ENCODE measurements at places on chromosomes 6 and 20.
A peak's percentile ranks its signal among the peaks of the same experiment; 100 is the strongest.

- DNase-seq, result no peak
Observed at GRCh38 chr6:56682635-56683034, 39.9 kb upstream of the DST start.

DNA sequence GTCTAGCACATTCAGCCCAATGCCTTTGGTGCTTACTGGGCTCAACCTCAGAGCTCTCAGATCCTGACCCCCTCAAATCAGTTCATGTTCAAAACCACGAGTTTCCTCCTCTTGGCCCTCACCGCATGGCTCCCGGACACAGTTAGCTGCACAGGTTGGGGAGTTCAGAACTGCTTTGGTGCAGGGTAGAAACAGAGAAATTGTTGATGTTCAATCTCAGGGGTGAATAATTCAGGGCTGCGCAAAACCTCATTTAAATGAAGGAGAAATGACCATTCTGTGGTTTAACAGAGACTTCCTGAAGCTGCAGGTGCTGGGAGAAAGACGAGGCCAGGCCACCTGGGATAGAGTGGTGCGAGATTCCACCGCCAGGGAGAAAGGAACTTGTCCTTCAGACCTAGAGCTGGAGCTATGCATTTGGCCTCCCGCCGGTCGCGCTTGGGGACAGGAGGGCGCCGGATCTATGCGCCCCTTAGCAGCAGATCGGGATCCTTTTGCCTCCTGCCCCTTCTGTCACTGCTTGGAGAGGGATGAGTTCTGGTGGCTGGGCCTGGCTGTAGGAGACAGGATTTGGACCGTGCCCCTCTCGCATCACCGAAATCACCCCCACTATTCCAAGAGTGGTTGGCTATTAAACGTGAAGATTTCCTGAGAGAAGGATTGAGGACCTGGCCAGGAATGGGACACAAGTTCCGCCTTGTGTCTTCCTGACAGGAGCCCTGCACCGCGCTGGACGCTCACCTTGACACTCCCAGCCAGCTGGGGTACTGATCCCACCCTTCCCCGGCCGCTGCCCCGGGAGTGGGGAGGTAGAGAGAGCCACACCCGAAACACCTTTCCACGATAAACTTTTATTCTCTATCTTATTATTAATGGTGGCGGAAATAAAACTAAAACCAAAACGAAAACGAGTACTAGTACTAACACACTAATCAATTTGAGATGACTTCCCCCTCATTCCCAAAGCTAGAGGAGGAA, 767 bp upstream of the PAX1 start:
- DNase-seq, result no peak

DNA sequence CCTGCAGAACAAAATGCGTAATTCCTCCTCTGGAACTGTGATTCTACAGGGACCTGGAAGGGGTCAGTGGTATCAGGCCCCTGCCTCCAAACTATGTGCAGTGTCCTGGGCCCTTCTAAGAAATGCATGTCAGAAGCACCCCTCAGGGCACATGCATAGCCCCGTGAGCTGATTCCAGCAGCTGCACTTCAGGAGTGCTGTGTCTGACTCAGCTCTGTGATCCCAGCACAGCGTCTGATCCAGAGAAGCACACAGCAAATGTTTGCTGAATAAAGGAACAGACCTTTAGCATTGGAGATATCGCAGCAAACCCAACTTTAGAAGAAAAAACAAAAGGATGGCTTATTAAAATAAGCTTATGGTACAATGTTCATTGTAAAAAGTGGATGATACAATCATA, 15.8 kb upstream of the MAFB start:
- no peak for DNase-seq

DNA sequence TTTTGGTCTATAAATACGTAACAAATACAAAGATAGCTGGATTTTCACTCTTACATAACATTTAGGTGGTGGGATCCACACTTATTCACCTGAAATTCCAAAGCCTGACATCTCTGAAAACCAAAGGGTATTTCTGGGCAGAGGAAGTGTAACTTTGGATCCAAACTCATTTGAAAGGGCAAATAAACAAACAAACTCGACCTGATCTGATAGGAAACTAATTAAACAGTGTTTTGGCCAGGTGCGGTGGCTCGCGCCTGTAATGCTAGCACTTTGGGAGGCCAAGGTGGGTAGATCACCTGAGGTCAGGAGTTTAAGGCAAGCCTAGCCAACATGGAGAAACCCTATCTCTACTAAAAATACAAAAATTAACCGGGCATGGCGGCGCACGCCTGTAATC, 128.9 kb downstream of the ZMYND8 start:
- DNase-seq, result no peak

DNA sequence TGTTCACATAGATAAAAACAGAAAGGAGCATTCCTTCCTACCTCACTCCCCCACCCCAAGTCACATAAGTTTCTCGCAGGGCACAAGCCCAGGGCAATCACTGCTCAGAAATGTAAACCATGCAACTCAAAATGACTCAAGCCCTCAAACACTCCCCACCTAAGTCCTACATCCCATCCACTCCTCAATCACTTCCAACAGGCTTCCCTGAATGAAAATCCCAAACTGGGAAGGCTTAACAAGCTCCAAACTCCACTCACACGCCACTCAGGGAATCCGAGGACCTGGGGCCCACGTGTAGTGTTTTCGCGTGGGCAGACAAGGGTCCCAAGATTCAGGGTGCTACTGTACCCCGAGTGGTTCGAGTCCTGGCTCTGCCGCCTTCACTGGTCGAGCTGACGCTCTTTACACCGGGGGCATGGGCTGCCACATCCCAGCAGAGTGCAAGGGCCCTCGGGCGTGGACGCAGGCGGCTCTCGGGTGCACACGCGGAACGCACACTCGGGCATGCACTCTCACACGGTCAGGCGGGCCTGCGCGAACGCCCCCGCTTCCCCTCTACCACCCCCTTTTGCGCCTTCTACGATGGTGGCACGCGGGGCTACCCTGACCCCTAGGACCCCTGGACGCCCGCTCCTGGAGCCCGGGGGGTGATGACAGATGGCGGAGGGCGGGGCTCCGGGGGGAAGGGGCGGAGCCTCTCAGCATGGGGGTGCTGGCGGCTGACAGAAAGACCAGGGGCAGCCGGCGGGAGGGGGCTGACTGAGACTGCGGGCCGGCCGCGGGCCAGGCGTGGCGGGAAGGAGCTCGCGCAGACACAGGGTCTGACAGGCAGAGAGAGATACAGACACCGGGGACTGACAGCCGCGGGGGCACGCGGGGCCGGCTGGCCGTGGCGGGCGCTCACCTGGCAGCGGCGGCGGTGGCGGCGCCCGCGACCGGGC, 657 bp downstream of the ZHX3 start:
- DNase-seq, result peak; percentile 86

- DNase-seq, result no peak
Observed at GRCh38 chr6:9914951-9915350, 499.9 kb downstream of the TFAP2A start.

DNA sequence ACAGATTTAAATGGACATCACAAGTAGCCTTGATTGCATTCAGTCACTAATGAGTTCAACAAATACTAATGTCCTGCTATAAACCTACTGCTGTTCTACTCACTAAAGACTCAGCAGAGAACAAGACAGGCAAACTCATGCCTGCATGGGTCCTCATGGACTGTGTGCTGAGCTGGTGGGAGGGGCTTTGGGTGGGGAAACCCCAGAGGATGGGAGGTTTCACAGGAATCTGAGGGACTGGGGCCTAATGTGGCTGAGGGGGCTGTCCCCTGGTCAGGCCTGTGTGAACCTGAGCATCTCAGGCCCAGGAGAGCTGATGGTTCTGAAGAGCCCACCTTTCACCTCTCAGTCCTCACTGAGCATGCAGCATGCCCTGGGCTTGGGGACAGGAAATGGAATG, 1.4 kb downstream of the CST8 start:
- DNase-seq, result no peak

DNA sequence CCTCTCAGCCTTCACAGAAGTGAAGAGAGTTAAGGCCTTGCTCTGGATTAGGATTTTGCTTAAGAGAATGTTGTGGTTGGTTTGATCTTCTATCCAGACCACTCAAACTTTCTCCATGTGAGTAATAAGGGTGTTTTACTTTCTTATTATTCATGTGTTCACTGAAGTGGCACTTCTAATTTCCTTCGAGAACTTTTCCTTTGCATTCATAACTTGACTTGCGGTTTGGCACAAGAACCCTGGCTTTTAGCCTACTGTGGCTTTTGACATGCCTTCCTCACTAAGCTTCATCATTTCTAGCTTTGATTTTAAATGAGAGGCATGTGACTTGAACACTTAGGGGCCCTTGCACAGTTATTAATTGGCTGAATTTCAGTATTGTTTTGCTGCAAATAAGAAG, 166.1 kb upstream of the OPRM1 start:
- DNase-seq, result no peak

DNA sequence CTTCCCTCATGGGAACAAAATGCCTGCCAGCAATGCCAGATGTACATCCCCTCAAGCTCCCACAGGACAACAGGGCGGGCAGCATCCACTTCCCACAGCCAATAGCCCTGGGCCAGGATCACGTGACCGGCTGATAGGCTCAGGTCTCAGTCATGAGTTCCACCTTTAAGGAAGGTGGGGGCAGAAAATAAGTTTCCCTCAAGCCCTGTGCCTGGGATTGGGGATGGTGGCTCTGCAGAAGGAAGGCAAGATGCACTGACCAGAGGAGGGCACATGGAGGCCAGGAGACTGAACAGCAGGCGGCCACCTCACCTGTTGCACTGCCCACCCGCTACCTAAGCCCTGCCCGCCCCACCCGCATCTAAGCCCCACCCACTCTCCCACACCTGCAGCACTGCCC, 149.1 kb downstream of the BMP7 start:
- DNase-seq, result no peak

DNA sequence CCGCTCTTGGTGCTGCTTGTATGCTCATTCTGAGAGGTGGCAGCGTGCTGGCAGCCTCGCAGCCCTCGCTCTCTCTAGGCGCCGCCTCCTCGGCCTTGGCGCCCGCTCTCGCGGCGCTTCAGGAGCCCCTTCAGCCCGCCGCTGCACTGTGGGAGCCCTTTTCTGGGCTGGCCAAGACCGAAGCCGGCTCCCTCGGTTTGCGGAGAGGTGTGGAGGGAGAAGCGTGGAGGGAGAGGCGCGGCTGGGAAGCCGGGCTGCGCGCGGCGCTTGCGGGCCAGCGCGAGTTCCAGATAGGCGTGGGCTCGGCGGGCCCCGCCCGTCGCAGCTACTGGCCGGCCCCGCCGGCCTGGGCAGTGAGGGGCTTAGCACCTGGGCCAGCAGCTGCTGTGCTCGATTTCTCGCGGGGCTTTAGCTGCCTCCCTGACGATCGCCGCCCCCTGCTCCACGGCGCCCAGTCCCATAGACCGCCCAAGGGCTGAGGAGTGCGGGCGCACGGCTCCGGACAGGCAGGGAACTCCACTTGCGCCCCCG, 19.5 kb upstream of the FAM8A1 start:
- peak; percentile 83 for DNase-seq

DNA sequence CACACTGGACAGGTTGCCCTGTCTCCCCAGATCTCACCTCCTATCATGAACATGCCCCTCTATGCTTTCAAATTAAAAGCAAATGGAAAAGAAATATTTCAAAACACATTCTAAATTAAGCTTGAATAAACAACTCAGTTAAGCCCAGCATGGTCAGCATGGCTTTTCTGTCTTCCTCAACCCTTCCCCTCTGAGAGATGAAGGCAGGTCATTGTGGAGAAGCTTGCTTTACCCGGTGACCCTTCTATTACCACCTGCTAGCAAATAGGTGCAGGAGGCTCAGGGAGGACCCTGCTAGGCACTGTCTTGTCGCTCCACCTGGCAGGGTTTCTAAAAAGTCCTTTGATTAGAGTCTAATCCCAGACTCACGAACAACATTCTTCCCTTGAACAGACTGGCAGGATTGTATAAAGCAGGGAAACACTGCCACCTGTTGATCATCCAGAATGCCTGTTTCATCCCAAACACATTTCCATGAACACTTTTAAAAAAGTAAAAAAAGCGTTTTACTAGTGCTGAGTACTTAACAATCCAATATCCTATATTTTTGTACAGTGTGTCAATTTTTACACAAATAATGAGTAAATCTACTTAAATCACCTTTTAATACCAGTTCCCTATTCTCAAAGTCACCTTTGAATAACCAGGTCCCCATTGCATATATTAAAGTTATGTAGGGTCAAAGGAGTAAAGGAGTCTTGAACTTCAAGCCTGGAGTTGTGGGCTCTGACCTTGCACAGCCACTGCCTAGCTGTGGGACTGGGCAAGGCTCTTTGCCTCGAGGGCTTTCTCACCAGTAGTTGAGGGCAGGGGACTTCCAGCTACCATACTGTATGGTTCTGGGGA, 75.5 kb downstream of the GPR6 start:
- peak; percentile 79 for DNase-seq

GRCh38 chr6:11350294-11350693, 117.8 kb upstream of the NEDD9 start:
- DNase-seq, result no peak

- peak; percentile 22 for DNase-seq
Observed at GRCh38 chr6:47308198-47308517, 1.5 kb downstream of the TNFRSF21 start.

- no peak for DNase-seq
Observed at GRCh38 chr20:40497899-40498691, 190.9 kb downstream of the MAFB start.

- no peak for DNase-seq
Observed at GRCh38 chr6:160174681-160175080, 53.1 kb downstream of the SLC22A1 start.

- DNase-seq, result no peak
Observed at GRCh38 chr6:51314965-51315364, 496.3 kb downstream of the TFAP2B start.

- DNase-seq, result no peak
Observed at GRCh38 chr6:121093928-121094327, 240.4 kb downstream of the TBC1D32 start.

GRCh38 chr6:56951049-56951831, 3.7 kb upstream of the BEND6 start:
- no peak for DNase-seq

DNA sequence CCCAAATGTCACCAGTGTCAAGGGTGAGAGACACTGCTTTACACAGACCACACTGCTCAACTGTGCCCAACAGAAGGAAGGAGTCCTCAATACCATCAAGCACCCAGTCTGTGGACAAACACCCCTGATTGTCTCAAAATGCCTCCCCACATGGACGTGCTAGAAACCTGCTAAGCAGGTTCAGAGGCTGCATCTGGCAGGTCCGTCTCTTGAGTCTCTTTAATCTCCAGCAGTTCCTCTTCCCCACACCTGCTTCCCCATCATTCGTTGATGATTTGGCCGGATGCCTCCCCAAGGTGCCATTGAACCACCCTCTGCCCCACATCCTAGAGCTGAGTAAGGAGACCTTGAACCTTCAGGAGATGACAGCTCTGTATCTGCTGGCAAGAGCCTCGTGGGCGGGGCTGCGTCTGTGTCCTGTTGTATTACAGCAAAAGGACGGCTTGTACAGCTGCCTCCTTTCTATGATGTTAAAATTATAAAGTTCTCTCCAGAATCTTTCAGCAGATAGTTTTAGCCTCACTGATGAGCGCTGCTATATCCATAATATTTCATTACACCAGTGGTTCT, 179.2 kb downstream of the PREX1 start:
- DNase-seq, result no peak

DNA sequence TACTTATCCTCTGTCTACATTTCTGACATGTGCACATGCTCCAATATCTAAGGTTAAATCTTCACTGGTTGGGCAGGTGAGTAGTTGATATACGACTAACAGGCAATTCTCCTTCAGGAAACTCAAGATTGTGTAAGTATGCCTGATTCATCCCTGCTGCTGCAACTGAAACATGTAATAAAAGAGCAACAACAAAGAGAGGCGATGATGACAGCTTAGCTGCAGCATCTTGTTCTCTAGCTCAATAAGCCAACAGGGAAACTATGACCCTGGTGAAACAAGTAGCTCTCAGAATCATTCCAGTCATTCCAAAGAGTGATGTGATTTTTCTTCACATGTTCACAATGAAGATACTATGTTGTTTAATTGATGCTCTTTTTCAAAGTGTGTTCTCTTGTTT, 74.4 kb downstream of the ELOVL4 start:
- DNase-seq, result no peak

All from brain (organoid and tissue), 16 donors.